ENCODE measurements at places on chromosomes 7 and 10.

DNA sequence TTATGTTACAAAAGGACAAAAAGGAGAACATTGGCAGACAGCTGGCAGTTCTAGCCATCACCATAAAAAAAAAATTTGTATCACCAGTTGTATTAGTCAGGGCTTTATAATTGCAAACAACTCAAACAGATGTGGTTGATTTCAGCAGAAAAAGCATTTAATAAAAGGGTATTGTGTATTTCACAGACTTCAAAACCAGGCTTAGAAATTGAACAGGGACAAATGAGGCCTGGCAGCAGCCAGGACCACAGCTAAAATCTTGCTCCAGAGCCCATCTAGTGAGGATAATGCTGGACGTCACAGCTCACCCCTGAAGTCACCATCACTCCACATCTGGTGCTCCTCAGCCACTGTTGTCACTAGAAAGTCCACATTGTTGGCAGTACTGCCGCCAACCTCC is 52.9 kb upstream of the CALD1 start:
- no peak for DNase-seq

- DNase-seq: no peak
These were observed 2.4 kb downstream of the MKX start for GRCh38 chr10:27743012-27743876.

DNA sequence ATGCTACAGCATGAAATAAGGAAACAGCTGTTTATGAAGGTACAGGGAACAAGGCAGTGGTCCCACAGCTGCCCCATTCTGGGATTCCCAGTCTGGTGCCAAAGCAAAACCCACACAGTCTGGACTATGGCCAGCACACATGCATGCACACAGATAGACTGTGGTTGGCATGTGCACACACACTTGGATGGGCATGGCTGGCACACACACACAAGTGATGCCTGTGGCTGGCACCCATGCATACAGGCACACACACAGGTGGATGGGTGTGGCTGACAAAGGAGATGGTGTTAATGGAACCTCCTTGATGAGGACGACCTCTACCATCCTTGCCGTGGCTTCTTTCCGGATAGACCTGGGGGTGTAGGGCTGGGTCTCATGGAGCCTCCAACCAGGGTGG is 114.0 kb upstream of the LYZL2 start:
- DNase-seq: no peak

DNA sequence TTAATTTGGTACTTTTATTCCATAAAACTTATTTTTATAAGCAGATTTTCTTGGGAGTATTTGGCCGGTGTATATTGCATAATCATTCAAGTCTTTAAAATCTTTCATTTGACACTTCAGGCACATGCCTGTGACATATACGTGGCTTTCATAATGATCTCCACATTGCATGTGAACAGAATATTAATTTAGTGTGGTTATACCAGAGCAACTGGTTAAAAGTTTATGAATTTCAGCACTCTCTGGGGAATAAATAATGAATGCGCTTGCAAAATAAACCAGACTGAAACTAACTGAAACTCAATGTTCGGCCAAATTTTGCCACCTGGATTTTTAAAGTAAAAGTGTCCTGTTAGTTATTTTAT is 242.3 kb downstream of the GLI3 start:
- DNase-seq: no peak

DNA sequence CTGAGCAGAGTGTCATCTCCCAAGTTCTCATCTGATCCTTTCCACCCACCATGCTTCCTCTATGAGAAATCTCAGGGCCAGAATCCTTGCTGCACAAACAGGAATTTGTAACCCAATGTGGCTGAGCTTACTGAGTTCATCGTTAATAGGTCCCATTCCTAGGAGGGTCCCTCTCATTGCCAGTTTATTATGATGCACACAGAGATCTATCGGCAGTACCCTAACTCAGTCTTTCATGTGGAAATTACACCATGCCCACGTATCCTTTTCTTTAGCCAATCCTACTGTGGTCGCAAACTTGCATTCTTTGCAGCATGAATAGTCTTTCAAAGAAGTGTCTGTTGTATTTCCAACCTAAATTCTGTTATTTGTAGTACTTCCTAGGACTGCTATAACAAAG is 12.1 kb downstream of the TMEM236 start:
- no peak for DNase-seq

GRCh38 chr7:97006055-97006815 is 882 bp downstream of the DLX6 start:
- DNase-seq: peak; percentile 65

GRCh38 chr10:13739183-13739582 is 152.4 kb downstream of the PRPF18 start:
- DNase-seq: no peak

- DNase-seq: no peak
These were observed 425.3 kb downstream of the INHBA start for GRCh38 chr7:41277561-41277960.

DNA sequence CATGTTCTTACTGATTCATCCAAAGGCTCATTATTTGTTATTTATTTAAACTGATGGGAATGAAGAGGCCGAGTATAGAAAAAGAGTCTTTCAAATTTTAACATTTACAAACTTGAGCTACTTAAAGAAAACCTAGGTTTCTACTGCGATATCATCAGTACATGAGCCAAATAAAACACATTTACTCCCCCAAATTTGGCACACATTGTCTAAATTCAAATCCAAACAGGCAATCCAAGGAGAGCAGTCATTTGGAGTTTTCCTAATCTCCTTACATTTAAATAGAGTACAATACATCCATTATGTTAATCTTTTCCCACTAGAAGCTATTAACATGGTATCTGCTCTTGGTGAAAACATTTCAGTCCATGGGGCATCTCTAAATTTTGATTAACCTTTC is 2.2 kb downstream of the NMT2 start:
- no peak for DNase-seq

GRCh38 chr10:62582804-62583208 is 208.6 kb downstream of the ZNF365 start:
- no peak for DNase-seq

DNA sequence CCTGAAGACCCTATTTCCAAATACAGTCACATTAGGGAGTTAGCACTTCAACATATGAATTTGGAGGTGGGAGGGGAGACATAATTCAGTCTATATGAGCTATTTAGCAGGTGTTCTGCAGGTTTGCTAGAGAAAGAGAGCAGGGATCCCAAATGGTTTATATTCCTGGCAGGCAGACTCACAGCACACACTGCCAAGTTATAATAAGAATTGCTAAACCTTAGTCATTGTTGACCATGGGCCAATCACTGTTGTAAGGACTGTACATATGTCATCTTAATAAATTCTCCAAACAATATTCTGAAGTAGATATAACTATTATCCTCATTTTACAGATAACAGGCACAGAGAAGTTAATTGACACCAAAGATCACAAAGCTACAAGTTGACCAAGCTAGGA is 1.5 kb upstream of the CCDC3 start:
- no peak for DNase-seq

GRCh38 chr7:1611708-1612241 is 41.9 kb upstream of the PSMG3 start:
- peak; percentile 97 for DNase-seq

- no peak for DNase-seq
These were observed 38.1 kb upstream of the GRM8 start for GRCh38 chr7:127290801-127291361.

- no peak for DNase-seq
These were observed 362.0 kb downstream of the ZNF248 start for GRCh38 chr10:37495415-37495814.

- no peak for DNase-seq
These were observed 70.2 kb downstream of the NOC3L start for GRCh38 chr10:94292434-94293090.

- DNase-seq: no peak
These were observed 141.8 kb upstream of the C1QL3 start for GRCh38 chr10:16663444-16663843.

All from DMS 273 treated with DMSO at 0.1 percent for 48 hours (cell line).